WTC11 (cell line): ENCODE measurements at places on chromosomes 6 and 20.

DNA sequence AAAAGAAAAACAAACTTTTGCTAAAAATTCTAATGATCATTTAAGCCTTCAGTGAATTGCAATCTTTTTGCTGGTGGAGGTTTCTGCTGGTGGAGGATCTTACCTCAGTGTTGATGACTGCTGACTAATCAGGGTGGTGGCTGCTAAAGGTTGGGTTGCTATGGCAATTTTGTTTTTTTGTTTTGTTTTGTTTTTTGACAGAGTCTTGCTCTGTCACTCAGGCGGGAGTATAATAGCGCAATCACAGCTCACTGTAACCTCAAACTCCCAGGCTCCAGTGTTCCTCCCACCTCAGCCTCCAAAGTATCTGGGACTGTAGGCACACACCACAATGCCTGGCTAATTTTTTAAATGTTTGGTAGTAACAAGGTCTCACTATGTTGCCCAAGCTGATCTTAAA is 94.7 kb downstream of the ANKRD6 start:
- DNase-seq, result no peak

DNA sequence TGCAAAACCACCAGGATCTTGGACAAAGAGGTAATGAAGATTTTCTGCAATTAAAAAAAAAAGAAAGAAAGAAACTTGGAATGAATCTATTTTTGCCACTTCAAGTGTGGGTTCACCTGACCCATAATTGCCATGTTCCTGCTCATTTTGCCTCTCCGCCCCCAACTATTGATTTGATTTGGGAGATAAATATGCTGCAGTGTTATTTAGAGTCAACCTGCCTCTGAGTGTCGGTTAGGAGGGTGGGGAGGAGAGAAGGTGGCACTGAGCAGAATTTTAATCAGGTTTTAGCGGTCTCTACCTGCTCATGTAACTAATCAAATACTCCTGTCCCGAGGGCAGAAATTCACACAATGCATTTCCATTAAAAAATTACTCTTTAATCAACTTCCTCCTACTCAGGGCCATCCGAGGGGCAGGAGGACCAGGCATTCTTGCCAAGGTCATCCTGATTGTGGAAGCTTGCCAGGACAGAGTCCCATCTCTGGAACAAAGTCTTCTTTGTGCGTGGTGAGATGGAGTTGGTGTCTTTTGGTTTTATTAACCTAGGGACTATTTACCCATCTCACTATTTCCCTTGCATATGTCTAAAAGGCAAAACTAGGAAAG is 300.1 kb downstream of the CDH26 start:
- DNase-seq, result no peak

DNA sequence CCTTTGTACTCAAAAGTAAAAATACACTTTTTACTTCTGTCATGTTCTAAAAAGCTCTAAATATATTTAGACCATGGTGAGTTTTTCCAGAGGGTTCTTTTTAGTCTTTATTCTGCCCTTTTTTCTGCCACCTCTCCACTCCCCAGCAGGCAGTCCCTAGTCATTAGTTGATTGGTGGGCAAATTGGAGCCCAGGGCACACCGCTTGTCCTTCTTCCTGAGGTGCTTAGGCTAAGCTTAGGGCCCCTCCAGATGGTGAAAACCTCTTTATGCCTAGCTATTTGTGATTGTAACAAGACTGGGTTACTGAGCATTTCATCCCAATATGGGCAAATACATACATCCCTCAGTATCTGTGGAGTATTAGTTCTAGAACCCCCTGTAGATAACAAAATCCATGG is 6.2 kb downstream of the TREML1 start:
- no peak for DNase-seq

DNA sequence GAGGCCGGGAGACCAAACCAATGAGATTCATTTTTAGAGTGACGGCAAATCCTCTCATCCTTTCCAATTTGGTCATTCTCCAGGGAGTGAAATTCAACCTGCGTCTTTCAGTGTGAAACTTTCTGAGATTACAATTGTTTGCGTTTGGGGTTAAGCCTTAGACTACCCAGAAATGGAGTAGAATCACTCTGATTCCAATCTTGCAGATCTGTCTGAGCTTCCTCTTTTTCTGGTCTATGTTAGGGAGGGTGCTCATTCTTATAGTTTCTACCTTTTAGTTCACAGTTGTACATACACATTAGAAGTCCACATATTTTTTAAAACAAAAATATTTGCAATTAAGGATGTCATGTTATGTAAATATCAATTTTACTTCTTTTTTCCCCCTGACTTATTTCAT is 183.0 kb upstream of the PHACTR1 start:
- DNase-seq, result no peak

- DNase-seq, result no peak
Measured at GRCh38 chr6:52363228-52363867, 1.4 kb downstream of the PAQR8 start.

GRCh38 chr6:124297507-124297906 is 493.8 kb downstream of the NKAIN2 start:
- no peak for DNase-seq

- DNase-seq, result no peak
Measured at GRCh38 chr6:132410830-132411229, 9.6 kb upstream of the MOXD1 start.
